ENCODE measurements at places on chromosomes 6 and 20.

GRCh38 chr6:131636880-131637792, at the start of gene ENPP3:
Gene ENPP3, plus strand, starts transcription at chr6:131637302. Its CDS starts 83 bp downstream, at chr6:131637385.
- no peak for DNase-seq

DNA sequence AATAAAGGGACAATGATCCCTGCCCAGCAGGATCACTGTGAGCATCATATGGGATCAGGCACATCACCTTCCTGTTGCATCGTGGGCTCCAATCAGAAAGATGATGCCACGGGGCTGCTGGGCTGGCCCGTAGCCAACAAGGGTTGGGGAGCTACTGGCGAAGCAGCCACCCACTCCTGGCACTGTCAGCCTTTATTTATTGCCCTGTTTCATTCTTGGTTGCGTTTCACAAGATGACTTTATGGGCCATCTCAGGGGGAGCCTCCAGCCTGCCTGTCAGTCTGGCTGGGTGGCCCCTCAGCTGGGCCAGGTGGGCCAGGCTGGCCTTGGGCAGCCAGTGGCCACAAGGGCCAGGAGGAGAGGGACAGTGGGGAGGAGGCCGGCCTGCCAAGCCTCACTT, 17.3 kb downstream of the VSTM2L start:
- no peak for DNase-seq

DNA sequence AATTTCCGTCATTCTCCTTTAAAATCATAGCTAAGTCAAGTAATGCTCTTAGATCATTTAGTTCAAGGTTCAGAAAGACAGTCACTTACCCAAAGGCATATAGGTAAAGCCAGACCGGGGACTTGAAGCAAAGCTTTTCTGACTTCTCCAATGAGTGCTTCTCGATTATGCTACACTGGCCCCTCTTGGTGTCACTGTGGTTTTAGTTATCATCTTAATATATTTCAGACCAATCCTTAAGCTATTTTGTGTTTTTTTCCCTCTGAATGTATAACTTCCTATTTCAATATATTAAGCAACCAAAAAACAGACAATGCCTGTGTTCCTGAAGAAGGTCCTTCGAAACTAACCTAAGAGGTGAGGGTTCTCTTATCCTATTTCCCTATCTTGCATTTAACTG, 3.9 kb downstream of the PRDM1 start:
- no peak for DNase-seq

DNA sequence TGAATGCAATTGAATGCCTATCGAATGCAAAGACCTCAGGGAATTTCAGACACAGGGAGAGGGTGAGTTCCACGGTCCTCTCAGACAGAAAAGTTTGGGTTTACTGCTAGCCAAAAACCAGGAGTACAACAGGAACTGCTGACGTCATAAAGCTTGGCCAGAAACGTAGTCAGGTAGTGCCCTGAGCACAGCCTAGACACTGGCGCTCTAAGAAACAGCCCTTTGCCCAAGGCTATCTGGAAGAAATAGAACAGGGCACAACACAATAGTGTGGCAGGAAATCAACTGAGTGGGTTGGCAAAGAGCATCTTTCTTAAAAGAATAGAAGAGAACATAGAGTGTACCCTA, 58.0 kb downstream of the GFOD1 start:
- DNase-seq: no peak

GRCh38 chr6:75374961-75375400, 90.4 kb upstream of the TMEM30A start:
- DNase-seq: no peak

GRCh38 chr6:19660123-19660910, 176.9 kb upstream of the ID4 start:
- DNase-seq: no peak

DNA sequence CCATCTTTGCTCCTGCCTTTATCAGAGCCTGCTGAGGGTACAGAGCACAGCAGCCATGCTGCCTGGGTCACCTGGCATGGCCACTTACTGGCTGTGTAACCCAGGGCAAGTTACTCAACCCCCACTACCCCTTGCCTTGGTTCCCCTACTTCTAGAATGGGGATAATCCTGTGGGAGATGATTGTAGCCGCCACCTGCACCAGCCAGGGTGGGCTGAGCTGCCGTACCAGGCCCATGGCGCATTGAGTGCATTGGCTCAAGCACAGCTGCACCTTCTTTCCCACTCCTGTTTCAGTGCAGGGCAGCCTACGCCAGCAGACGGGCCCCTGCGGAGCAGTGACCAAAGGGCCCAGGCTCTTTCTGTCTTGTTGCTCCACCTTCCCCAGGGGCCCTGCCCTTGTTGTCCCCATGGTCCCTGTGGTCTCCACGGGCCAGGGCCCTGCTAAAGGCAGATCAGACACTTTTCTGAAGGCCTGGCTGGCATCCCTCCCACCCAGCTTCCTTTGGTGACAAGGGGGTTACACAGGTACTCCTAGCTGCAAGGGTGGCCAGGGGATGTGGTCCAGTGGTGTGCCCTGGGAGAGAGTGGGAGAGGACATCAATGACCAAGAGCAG, 159.4 kb upstream of the MLN start:
- DNase-seq: no peak

DNA sequence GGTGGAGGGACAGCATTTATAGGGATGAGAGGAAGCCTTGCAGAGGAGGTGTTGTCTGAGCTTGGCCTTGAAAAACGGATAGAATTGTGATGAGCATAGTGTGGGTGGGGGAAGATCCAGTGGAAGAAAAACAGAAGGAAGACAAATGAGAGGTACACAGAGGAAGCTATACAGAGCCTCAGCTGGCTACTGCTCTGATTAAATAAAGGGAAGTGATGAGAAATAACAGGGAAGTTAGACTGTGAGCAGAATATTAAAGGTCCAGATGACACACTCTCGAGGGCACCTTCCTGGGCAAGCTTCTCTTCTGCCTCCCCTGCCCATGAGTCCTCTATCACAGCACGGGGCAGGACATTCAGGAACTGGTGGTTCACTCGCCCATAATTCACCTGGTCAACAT, 182.3 kb downstream of the KIF16B start:
- DNase-seq: no peak

DNA sequence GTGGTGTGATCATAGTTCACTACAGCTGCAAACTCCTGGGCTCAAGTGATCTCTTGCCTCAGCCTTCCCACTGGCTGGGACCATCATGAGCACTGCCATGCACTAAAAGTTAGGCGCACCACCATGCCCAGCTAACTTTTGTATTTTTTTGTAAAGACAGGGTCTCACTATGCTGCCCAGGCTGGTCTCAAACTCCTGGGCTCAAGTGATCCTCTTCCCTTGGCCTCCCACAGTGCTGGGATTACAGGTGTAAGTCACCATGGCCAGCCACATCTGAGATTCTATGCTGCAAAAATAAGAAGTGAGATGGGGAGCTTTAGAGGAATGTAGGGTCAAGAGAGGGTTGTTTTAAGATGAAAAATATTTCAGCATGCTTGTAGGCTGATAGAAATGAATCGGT, 1.5 kb upstream of the FAM83D start:
- DNase-seq: no peak

Data from neural crest cell (in vitro differentiated cells).